ENCODE measurements at places on chromosomes 2 and 18. TPM values are rescaled to one million over a fixed set of nuclear protein-coding genes. Genes with fewer than 3 reads are reported as not detected.

The ATG9A gene
- total RNA-seq, result 66.3 TPM

The BCL2L11 gene
- 5.2 TPM for total RNA-seq

The DSC2 gene
- 26.7 TPM for total RNA-seq

The MAP2 gene
- 42.1 TPM for total RNA-seq

The FSIP2 gene
- total RNA-seq, result 0.40 TPM

The CRYGC gene
- total RNA-seq, result not detected

GRCh38 chr2:175568109-175568730, 386.7 kb upstream of the ATP5MC3 start:
- DNase-seq, result no peak

DNA sequence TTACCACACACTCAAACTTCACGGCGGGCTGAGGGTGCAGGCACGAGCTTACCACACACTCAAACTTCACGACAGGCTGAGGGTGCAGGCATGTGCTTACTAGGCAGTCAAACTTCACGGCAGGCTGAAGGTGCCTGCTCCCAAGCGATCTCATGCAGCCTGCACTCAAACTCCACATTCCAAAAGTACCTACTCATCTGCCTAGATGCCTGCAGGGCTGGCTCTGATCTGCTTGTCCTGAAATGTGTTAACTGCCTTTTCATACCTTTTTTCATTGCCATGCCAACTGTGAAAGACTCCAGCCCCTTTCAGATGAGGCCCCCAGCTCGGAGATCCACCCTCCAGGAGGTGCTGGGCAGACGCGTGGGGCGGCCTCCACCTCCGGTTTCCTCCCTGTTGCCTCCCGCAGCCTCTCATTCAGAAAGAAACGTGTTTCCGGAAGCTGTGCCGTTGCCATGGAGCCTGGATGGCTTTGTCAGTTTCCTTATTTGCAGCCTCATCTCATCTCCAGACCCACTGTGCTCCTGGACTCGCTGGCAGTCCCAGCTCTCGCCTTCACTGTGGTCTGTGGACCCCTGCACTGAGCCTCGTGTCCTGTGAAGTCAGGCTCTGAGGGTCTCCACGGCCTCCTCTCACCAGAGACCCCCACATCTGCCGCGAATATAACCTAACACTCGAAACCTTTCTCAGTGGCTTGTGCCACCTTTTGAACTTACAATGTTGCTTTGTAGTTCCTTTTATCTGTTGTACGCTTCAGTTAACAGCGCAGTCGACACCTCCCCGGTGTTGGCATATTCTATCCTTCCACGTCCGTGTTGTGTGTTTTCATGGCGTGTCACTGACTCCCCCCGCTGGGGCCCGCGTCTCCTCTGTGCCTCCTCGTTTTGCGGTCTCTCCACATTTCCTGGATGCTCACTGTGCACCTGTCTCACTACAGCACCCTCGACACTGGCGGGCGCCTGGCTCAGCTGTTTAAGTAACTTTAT, 106.1 kb upstream of the ALKAL2 start:
- no peak for DNase-seq

GRCh38 chr2:20302019-20302418, 48.6 kb downstream of the PUM2 start:
- DNase-seq, result no peak

- DNase-seq, result no peak
Observed at GRCh38 chr2:59756150-59756549, 797.3 kb downstream of the BCL11A start.

GRCh38 chr2:174866421-174866820, 102.1 kb upstream of the CHRNA1 start:
- DNase-seq, result no peak

GRCh38 chr2:64720535-64721319, 67.0 kb upstream of the SERTAD2 start:
- DNase-seq, result no peak

- no peak for DNase-seq
Observed at GRCh38 chr2:229884775-229885699, 36.8 kb downstream of the TRIP12 start.

DNA sequence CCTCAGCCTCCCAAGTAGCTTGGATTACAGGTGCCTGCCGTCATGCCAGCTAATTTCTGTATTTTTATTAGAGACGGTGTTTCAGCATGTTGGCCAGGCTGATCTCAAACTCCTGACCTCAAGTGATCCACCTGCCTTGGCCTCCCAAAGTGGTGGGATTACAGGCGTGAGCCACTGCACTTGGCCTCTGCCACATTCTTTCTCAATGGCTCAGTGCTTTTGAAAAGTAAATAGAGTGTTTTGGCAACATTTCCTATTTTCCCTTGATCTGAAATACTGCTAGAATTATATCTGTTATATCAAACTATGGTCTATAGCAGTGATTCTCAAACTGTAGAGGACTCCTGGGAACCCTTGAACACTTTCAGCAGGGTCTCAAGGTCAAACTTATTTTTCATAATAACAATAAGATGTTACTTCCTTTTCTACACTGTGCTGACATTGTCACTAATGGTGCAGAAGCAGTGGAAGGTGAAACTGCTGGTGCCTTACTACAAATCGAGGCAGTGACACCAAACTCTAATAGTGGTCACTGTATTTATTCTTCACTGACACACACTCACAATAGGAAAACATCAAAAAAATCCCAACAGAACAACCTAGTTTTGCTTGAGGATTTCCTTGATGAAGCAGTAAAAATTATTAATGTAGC, 10.6 kb downstream of the DAW1 start:
- no peak for DNase-seq

DNA sequence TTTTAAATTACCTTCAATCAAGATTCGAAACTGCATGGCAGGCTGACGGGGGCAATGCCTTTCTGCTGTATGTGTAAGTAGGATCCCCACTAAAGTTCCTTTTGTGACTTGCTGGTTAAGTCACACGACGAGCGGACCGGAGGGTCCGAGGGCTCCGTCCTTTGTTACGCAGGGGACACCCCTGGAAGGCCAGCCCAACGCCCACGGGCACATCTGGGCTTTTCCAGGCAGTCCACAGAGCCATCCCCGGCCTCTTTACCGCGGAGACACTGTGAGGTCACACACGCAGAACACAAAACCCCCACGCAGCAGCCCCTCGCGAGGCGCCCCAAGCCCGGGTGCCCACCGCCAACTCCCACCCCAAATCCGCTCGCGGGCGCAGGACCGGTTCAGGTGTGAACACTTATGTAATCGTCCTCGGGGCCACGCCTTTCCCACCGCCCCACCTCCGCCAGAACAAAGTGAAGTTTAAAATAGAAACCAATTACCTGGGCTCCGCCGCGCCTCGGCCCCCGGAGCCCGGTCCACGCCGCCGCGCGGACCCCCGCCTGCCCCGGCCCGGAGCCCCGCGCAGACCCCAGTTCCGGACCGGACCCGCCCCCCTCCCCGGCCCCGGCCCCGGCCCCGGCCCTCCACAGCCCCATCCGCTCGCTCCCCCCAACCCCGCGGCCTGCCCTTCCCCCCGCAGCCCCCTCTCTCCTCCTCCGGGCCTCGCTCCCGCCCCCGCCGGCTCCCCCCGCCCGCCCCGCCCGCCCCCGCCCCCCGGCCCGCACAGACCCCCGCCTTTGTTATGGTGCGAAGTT, 4.2 kb downstream of the ZNF516 start:
- no peak for DNase-seq

DNA sequence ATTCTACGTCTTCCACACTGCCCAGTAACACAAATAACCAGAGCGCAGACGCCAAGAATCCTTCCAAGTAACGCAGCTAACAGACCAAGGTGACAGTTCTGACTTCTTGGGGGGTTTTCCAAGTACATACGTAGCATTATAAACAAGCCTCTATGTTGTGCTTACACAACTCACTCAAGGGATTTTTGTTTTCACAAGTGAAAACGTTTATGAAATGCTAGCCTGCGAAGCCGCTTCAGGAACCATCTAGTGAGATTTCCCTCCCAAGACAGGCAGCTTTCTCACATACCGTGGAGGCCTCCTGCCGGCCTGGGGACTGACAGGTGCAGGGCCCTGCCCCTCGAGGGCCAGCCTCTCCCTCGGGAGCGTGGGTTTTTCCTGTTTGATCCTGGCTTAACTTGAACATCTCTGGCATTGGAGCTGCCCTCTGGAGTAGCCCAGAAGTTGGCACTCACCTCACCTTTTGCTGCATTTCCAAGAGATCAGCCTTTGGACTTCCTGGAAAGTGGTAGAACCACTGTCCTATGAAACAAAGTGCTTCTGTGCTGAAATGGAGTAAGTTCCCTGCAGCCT, 151.1 kb downstream of the MBP start:
- no peak for DNase-seq

DNA sequence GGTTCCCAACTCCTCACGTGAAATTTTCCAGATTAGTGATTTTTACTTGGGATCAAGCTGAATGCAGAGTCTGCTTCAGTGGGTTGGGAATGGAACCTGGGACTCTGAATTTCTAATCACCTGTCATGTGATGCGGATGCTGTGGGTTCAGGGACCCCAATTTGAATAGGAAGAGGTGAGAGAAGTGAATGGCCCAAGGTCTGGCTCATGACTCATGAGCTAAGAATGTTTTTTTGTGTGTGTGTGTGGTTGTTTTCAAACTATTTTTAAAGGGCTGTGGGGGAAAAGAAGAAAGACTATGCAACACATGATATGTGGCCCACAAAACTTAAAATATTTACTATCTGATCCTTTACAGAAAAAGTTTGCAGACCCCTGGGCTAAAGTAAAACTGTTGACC, 108.5 kb upstream of the CYRIA start:
- DNase-seq, result no peak

DNA sequence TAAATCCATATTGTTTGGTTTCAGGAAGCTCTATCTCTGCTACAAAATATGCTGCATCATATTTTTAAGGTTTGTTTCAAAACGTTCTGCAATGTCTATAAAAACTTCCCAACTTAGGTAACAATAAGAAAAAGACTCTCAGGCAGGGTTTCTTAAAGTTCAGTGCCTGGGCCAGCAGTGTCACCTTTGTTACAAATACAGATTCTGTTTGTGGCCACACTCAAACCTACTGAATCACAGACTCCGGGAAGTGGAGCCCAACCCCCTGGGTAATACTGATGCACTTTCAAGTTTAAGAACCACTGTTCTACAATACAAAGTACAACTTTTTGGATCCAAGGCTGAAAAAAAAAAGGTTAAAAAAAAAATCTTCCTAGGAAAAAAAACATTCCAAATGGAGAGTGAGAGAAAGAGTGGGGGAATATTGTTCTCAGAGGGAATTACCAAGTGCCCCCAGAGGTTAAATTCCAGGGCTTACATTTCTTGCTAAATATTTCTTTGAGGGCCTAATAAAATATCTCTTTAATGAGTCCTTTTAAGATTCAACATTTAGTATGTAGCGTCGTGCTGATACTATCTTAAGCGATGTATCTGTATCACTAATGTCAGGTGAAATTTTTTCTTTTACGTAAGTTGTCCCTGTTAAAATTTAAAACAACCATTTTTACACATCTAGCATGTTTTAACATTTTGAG, 476.7 kb downstream of the TXNL1 start:
- no peak for DNase-seq

DNA sequence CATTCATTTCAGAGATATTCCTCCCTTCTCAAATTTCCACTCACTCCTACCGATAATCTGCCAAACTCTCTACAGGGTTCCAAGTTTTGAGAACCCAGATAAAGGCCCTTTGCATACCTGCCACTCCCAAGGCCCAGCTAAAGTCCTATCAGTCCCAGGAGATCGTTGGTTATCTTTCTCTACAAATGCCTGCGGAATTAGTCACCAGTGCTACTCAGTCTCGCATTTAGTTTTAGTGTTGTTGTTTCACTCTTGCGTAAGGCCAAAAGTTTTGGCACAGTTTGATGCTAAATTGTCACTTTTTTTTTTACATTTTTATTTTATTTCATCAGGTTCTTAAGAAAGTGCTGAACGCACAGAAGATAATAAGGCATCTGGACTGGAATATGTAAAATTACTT, 29.2 kb upstream of the SETBP1 start:
- no peak for DNase-seq

DNA sequence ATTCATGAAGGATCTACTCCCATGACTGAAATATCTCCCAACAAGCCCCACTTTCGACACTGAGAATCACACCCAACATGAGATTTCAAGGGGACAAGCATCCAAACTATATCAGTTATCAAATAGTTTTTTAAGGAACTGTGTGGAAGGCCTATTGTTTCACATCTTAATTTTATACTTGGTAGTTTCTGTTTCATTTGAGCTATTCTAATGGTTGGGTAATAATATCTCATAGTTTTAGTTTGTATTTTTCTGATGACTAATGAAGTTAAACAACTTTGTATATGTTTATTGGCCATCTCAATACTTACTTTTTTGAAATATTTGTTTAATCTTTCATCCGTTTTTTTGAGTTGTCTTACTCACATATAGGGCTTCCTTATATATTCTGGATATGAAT, 135.0 kb downstream of the SCG2 start:
- no peak for DNase-seq

DNA sequence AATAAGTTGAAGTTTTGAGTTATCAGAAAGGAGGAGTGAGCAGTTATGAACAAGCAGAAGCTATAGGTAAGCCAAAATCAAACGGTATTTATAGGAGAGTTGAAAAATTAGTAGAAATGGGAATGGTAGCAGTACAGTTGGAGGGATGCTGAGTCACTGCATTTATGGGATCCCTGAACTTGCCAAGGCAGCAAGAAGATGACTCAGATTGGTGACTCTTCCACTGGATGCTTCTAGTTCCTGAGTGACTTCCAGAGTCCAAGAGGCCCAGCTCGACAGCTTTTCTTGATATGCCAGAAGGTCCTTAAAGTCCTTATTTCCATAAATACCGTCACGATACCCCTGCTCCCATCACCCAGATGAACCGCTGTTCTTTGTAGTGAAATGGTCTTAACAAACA, 31.1 kb upstream of the ACTR3 start:
- no peak for DNase-seq

DNA sequence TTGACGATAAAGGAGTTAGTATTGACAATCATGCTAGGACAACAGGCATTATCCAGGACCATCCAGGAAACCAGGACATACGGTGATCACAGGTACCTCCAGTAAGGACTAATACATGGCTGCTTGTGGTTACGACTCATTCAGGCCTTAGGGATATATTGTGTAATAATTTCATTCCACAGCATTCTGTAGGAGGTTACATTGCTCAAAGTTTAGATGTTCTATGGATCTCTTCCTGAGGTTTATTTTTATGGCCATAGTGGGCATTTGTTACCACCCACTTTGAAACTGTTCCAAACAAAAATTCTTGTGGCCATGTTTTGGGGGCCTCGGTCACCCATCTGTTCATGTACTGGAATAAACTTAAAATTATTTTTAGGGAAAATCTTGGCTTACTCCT, 431.6 kb downstream of the METTL4 start:
- no peak for DNase-seq

GRCh38 chr2:194332799-194333490, 1324.1 kb upstream of the SLC39A10 start:
- no peak for DNase-seq

- DNase-seq, result no peak
Observed at GRCh38 chr2:114488841-114489530, 46.5 kb downstream of the DPP10 start.

All from cardiac septum (tissue), 1 donor.